ENCODE measurements at places on chromosomes 5 and 9.

DNA sequence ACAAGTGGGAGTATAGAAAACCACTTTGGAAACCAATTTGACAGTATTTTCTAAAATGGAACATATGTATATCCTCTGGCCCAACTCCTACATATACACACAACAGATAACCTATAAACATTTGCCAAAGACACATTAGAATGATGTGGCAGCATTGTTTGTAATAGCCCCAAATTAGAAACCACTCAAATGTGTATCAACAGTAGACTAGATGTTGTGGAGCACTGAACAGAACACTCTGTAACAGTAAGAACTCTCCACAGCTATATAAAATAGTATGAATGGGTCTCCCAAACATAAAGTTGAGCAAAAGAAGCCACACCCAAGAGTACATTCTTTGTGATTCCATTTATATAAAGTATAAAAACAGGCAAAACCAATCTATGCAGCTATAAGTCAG, 6.1 kb downstream of the ZNF622 start:
- no peak for DNase-seq

DNA sequence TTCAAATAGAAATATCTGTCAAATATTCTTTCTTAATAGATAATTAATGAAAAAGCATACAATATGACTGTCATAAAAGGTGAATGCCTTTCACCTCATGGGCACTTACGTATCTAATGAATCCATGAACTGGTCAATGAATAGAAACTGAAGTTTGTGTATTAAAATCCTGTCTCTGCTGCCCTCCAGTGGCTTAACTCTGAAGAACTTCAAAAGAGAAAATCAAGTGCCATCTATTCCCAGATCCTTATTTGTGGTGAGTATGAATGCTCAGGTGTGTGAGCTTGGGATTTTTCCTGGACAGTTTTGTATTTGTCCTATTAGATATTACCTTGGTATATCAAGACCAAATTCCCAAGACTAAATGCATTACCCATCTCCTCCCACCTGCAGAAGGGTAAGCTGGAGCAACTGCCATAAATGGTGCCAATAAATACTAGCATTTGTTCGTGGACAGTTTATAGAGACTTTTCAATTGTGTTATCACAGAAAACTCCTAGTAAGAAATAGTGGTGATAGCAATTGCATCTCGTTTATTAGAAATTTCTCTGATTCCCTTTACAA, 44.0 kb upstream of the SVEP1 start:
- no peak for DNase-seq

DNA sequence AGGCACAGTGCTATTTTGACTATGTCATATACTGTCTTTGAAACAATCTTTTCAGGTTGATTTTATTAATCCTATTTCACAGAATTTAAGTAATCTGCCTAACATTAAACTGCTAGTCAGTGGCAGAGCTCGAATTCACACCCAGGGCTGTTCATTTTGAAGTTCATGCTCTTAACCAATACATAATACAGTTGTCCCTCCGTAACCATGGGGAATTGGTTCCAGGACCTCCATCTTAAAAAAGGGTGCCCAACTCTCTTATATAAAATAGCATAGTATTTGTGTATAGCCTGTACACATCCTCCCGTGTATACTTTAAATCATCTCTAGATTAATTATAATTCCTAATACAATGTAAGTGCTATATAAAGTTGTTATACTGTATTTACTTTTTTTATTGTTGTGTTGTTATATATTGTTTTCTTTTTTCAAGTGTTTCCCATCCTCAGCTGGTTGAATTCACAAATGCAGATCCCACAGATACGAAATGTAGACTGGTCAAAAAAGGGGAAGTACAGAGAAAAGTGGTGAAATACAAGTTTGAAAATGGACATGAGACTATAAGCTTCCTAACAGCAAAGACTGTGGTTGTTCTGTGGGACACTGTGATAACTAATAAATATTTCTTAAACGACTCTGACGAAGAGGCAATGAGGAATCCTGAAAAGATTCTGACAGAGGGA, 18.3 kb downstream of the RFX3 start:
- DNase-seq: no peak

DNA sequence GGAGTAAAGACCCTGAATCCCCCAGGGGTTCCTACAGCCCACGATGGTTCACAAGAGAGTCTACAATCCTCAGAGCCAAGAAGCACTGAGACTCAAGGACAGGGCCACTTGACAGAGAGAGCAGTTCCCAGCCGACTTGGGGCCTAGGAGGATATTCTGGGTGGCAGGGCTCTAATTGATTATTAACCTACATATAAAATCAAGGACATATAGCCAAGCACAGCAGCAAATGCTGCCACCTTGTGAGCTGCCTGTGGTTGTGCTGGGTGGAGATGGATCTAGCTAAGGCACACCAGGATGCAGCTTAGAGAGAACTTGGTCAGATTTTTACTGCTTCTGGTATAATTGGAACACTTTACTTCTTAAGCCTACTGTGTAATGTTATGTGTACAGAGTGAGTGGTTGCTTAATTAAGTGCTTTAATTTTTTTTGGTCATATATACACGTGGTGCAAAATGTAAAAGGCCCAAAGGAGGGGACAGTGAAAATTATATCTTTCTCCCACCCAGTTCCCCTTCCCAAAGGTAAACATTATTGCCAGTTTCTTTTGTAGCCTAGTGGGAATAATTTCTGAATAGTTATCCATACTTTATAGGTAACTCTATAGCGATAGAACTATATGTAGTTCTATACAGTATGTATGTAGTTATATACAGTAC, 78.8 kb downstream of the F2RL2 start:
- peak; percentile 71 for DNase-seq

GRCh38 chr5:1570975-1571374, 47.2 kb upstream of the LPCAT1 start:
- peak; percentile 30 for DNase-seq

GRCh38 chr5:173627271-173627670, 10.8 kb upstream of the BOD1 start:
- DNase-seq: no peak

DNA sequence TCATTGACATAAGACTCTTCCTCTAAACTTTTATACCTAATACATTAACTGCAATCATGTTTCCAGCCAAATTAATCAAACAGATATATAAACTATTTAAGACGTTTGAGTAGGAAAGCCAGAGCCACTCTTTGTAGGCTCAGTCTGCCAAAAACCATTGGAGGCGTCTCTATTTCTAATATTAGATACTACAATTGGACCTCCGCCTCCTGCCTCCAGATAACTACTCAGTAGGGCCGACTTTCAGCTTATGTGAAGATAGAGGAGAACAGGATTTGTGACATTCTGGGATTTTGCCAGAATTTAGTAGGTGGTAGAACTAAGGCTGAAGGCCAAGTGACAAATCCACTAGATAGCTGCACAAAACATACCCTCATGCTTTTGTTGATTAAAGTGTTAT, 463.0 kb downstream of the CETN3 start:
- DNase-seq: no peak

- no peak for DNase-seq
Measured at GRCh38 chr5:99138911-99139310, 210.1 kb upstream of the CHD1 start.

DNA sequence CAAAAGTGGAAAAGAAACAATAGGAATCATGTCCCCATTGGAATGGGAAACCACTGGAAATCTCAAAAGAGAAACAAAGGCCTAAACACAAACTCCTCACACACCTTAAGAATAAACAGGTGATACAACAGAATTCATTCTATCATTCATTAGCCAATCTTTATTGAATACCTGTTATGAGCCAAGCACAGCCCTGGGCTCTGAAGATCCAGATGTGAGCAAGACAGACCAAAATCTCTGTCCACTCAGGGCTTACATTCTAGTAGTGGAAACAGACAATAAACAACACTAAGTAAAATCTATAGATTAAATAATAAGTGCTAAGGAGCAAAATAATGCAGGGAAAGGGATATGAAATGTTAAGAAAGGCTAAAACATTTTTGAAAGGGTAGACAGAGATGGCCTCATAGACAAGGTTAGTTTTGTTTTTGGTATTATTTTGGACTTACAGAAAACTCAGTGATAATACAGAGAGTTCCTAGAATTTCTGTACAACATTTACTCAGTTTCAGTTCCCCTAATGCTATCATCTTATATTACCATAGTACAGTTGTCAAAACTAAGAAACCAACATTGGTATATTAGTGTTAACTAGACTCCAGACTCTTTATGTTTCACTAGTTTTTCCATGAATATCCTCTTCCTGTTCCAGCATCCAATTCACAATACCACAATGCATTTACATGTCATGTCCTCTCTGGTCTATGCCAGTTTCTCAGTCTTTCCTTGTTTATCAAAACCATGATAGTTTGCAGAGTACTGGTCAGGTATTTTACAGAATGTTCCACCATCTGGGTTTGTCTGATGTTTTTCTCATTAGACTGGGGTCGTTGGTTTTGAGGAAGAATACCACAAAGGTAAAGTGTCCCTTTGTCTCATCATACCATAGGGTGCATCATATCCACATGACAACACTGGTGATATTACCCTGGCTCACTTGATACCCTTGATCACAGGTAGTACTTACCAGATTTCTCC, 103.7 kb downstream of the SIL1 start:
- DNase-seq: no peak

GRCh38 chr9:129849901-129850300, 14.6 kb downstream of the USP20 start:
- DNase-seq: no peak

DNA sequence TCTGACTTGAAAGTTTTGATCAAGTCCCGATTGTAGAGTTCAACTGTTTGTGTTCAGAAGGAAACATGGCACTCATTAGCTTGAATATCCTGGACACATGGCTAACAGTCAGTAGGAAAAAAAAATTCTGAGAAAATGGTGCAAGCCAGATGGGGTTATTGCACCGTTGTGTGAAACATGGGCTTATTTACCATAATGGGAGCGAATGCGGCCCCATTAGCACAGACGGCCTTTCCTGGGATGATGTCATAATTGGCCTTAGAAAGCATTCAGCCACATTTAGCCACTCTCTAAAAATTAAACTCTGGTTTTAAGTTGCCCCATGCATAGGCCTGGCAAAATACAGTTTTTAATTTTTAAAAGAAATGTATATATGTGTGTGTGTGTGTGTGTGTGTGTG, 112.1 kb downstream of the IRX2 start:
- no peak for DNase-seq

DNA sequence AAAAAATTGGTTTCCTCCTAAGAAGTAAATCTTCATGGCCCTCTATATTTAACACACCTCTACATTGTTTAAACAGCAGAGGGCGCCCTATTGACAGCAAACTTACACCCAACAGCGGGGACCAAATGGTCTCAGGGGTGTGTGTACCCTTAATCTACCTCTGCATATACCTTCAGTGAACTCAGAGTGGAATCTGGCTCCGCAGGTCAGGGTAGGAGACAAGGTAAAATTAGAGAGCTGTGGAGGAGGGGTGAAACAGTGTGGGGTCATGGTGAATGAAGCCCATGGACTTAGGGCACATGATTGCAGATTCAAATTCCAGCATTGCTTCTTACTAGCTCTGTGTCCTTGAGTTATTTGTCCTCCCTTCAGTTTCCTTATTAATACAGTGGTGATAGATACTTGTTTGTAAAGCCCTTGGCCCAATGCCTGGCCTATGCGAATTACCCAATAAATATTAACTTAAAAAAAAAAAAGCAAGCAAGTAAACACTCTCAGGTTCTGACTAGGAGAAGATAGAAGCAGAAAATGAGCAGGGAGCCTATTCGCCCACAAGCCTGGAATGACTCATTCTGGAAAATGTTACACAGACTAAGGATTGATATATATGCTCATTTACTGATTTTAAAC, 122.9 kb downstream of the CAVIN4 start:
- DNase-seq: no peak

- DNase-seq: no peak
Measured at GRCh38 chr5:67196537-67197059, at the start of gene CD180. CD180 (minus strand) TSS chr5:67196799; CDS start chr5:67196641, 158 bp downstream.

GRCh38 chr5:66178799-66179198, 34.7 kb downstream of the SREK1 start:
- no peak for DNase-seq

GRCh38 chr9:82777366-82777765, 285.6 kb downstream of the RASEF start:
- no peak for DNase-seq

DNA sequence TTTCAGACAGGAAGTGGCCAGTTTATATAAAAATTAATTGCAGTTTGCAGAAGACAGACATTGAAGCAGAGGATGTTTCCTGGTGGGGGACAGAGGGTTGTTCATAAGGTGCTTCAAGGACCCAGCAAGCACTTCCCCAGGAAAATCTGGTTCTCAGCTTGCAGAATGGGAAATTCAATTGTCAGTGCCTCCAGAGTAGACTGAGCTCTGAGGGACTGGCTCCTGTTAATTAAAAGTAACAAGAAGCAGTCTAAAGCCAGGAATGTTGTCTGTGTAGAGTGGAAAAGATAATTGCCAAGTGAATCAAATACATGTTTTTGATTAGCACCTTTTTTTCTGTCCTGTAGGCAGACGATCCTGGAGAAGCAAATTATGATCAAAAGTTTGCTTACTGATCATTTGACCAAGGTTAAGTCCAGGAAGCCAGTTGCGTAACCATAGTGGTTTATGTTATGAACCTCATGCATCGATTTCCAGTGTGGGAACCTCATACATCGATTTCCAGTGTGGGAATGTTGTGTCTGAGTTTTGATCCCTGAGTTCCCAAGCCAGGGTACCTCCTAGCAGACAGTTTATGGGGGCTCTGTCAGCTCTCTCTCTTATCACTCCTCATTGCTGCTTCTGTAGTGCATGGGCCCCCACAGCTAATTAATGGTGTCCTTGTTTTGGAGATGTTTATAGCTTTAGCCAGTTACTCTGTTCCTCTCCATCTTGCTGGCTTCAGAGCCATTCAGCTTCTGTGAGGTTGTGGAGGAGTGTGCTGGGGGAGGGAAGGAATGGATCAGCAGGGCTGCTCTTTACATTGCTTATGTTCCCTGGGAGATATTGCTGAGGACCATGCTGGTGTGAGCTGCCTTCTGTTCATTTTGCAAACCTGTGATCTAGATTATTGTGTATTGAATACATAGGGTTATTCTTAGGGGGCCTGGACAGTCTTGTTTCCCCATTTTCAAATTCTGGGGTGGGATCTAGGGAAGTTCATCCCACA, 17.1 kb downstream of the MSANTD3 start:
- no peak for DNase-seq

DNA sequence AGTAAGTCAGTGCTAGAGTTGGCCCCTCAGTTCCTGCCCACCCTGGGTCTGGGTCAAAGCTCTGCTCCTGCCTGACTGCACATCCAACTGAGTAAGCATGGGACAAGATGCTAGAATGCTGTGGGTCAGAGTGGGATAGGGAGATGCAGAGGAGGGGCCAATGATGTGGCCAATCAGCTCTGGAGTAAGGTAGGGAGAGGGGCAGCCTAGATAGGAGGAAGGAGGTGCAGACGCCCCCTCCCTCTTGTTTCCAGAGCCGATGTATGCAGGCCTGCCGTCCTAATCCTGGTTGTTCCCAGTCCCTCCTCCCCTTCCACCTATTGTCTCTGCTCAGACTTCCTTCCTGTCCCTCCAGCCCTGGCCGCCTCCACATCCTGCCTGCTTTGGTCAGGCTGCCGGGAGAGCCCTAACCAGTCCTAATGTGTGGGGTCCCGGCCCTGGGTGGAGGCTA, 1.3 kb downstream of the ARAP3 start:
- peak; percentile 66 for DNase-seq

- no peak for DNase-seq
Measured at GRCh38 chr9:26530841-26531240, 361.8 kb downstream of the CAAP1 start.

All from mucosa of descending colon (tissue), 3 donors.